Stimulated activated effector memory CD8-positive, alpha-beta T cell treated with anti-CD3 and anti-CD28 coated beads, Interleukin-12 subunit alpha, Interleukin-12 subunit beta, amount 100 ng/mL, for 72 hours (primary cell): ENCODE measurements at places on chromosomes 2 and 18.

GRCh38 chr18:71045331-71046065, 756.7 kb downstream of the SOCS6 start:
- DNase-seq: no peak

DNA sequence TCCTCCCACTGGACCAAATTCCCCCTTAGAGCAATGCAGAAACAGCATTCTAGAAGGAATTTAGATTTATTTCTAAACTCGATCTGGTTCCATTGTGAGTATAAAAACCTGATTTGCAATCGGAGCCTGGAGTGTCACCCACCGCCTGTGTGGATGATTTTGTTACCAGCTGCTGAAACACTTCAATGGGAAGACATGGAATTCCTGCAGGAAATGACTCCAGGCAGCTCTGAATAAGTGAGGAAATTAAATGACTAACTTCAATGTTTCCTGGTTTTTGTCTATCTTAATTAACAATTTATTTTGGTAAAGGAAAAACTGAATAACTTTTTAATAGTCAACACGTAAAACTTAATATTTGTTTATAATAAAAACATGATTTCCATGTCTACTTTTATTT, 19.3 kb downstream of the CTAGE1 start:
- no peak for DNase-seq

- peak; percentile 78 for DNase-seq
Measured at GRCh38 chr2:136116151-136116812, 1.7 kb downstream of the CXCR4 start.

GRCh38 chr18:47987388-47987699, 56.9 kb upstream of the SMAD2 start:
- DNase-seq: no peak

DNA sequence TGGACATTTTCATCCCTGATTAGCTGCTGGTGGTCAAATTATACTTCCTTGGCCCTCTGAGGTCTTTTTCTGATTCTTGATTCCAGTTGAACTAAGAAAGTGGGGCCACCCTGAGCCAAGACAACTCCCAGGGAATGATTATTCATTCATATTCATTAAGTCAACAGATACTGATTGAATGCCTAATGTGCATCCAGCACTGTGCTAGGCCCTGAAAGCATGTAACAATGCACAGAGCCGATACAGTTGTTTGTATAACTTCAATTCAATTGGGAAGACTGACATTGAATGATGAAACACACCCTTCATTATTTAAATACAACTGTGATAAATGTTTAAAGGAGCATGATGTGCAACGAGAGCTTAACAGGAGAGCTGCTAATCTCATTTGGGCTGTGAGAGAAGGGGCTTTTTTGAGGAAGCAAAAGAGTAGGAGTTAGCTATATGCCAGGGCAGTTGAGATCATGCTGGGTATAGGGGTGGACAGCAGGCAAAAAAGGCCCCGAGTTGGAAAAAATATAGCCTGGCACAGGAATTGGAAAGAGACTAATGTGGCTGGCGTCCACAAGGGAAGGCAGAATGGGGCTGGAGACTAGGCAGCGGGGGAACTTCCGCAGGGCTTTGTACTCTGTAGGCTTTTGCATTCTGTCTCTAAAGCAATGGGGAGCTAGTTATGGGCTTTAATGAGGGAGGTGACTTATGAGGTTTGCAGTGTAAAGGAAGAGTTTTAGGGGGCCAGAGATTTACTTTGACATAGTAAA, 57.2 kb upstream of the ACVR1 start:
- no peak for DNase-seq
